ENCODE measurements at places on chromosomes 5 and 9. TPM values are rescaled to one million over a fixed set of nuclear protein-coding genes. Genes with fewer than 3 reads are reported as not detected.

DNA sequence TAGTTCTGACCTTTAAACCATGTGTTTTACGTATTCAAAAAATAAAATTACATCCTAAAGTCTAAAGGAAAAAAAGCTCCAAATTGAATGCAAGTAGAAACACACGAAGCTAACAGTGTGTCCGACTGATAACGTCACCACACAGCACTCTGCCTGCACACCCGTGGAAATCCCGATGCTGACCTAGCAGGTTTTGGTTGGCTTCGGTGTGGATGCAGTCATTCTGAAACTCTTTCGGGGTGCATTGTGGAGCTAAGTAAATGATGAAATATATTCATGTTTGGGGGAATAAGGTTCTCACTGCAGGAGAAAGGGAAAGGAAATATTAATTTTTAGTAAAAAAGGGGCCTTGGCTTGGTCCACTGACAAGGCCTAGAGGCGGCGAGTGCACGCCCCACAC lies 2.0 kb downstream of the RASGEF1C start:
- peaks cover 5% of the 10 kb centered on the region for H3K4me1 ChIP-seq
- H3K27me3 ChIP-seq = peaks cover 44% of the 10 kb centered on the region
- no peak overlapping the region for H3K4me3 ChIP-seq
- DNase-seq = no peak
- H3K27ac ChIP-seq = no peak overlapping the region

DNA sequence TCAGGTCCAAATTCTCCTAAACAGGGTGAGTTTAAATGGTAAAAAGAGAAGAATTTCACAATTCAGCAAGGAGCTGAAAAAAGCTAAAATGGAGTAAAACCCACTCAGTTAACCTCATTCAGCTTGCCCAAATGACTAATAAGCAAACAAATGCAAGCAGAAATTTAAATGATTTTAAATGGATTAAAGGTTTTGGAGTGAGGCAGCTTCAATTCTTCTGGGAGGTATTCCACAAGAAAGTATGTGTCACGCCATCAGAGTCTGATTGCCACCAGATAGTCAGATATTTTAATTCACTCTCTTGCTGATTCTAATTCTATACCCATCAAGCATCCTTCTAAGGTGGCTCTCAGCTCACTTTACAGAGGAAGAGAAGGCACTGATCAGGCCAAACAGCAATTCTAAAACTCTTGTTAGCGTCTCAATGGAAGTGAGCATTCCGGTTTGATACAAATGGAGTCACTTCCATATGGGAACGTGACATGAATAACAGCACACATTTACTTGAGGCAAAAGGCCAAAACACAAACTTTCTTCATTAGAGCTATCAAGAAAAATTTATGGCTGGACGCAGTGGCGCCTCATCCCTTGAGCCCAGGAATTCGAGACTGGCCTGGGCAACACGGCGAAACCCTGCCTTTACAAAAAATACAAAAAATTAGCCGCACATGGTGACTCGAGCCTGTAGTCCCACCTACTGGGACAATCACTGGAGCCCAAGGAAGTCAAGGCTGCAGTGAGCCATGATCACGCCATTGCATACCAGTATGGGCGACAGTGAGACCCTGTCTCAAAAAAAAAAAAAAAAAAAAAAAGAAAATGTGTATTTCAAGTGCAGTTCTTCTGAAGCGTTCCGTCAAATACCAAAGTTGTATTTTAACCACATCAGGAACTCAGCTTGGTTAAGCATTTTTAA lies 2.0 kb downstream of the CLK4 start:
- H3K27ac ChIP-seq = peak overlapping the region; percentile 99
- peaks cover 32% of the 10 kb centered on the region for H3K4me1 ChIP-seq
- DNase-seq = no peak
- H3K27me3 ChIP-seq = peaks cover 3% of the 10 kb centered on the region
- peak overlapping the region; percentile 87 for H3K4me3 ChIP-seq

GRCh38 chr9:131669269-131670157 lies 70.4 kb downstream of the RAPGEF1 start:
- H3K27ac ChIP-seq = peak overlapping the region; percentile 95
- H3K4me3 ChIP-seq = peak overlapping the region; percentile 38
- no peak for DNase-seq
- peaks cover 17% of the 10 kb centered on the region for H3K36me3 ChIP-seq
- peaks cover 73% of the 10 kb centered on the region for H3K4me1 ChIP-seq
- H3K27me3 ChIP-seq = no peaks in the 10 kb centered on the region

GRCh38 chr9:107710546-107710945 lies 221.0 kb upstream of the KLF4 start:
- no peak overlapping the region for H3K4me3 ChIP-seq
- no peak for DNase-seq
- no peak overlapping the region for H3K27ac ChIP-seq
- no peaks in the 10 kb centered on the region for H3K4me1 ChIP-seq
- H3K36me3 ChIP-seq = no peaks in the 10 kb centered on the region

DNA sequence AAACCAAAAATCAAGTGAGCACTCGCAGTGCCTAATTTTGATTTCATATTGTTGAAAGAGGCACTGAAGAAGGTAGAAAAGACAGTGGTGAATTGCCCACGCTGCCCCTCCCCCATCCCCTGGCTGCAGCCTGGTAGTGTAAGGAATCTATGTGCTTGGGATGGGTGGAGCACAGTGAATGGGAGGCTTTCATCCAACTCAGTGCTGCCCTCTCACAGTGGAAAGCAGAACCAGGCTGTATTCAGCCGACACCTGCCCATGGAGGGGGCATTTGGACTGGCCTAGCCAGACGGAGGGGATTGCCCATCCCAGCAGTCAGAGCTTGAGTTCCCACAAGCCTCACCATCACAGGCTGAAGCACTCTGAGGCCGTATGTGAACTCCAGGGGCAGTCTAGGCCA lies 800.4 kb upstream of the DMAC1 start:
- H3K4me3 ChIP-seq = no peak overlapping the region
- no peaks in the 10 kb centered on the region for H3K36me3 ChIP-seq
- no peak for DNase-seq
- H3K4me1 ChIP-seq = no peaks in the 10 kb centered on the region

- H3K27me3 ChIP-seq = peaks cover 10% of the 10 kb centered on the region
- H3K4me1 ChIP-seq = no peaks in the 10 kb centered on the region
- peaks cover 2% of the 10 kb centered on the region for H3K36me3 ChIP-seq
- H3K4me3 ChIP-seq = no peak overlapping the region
- no peak for DNase-seq
These were observed 8.3 kb upstream of the SPATA31C1 start for GRCh38 chr9:87909310-87910041.

DNA sequence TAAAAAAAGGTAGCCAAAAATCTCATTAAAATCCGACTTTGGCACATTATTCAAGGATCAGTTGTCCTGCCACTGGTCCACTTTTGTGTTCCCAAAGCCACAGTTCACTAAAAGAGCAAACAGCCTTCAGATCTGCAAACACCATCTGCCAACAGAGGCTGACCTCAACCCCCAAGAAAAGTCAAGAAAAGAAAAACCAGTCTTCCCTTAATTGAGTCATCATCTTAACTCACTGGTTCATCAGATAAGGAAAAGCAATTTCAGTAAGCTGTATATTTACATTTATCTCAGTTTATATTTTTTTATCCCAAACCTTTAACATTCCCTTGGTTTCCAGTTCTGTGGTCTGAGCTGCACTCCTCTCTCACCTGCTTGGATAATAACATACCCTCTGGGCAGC lies 21.2 kb downstream of the RASEF start:
- no peaks in the 10 kb centered on the region for H3K36me3 ChIP-seq
- H3K4me1 ChIP-seq = no peaks in the 10 kb centered on the region
- H3K4me3 ChIP-seq = no peak overlapping the region
- no peak for DNase-seq
- no peak overlapping the region for H3K27ac ChIP-seq

DNA sequence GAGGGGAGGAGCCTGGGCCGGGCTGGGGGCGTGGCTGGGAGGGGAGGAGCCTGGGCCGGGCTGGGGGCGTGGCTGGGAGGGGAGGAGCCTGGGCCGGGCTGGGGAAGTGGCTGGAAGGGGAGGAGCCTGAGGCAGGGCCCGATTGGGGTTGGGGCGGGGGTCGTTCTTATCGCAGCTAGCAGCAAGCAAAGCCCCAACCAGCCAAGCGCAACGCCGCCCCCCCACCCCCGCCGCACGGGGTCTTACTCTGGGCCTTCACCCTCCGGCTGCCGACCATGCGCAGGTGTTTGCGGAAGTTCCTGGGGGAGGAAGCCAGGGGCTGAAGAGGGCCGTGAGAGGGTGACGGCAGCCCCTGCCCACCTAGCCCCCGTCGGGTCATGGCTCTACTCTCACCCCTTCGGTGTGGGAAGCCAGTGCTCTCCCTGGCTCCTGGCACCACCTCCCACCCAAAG lies 5.0 kb downstream of the NSMF start:
- no peak overlapping the region for H3K4me3 ChIP-seq
- no peak for DNase-seq
- peak overlapping the region; percentile 12 for H3K27ac ChIP-seq
- no peaks in the 10 kb centered on the region for H3K27me3 ChIP-seq
- peaks cover 17% of the 10 kb centered on the region for H3K4me1 ChIP-seq
- peaks cover 50% of the 10 kb centered on the region for H3K36me3 ChIP-seq

DNA sequence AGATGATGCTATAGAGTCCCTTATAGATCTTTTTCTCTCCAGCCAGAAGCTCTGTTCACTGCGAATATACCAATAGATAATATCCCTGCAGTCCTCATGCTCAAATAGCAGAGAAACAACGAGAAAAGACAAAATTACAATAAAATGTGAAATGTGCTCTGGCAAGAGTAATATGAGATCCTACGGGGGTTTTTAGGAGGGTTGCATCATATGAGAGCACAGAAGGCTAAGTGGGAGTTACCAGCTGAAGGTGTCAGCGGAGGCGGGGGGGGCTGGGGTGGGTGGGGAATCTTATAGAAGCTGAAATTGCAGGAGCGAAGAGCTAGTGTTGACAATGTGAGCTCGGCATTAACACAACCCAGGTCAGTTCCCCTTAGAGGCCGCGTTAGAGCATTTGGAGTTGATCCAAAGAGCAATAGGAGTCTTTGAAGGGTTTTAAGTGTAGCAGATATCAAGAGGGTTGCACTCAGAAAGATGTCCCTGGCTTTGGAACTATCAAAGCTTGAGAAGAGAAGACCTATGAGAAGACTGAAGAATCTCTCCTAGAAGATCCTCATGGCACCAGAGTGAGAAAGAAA lies 109.7 kb downstream of the BASP1 start:
- H3K4me1 ChIP-seq = no peaks in the 10 kb centered on the region
- no peaks in the 10 kb centered on the region for H3K36me3 ChIP-seq
- no peak for DNase-seq
- no peak overlapping the region for H3K4me3 ChIP-seq
- no peak overlapping the region for H3K27ac ChIP-seq

DNA sequence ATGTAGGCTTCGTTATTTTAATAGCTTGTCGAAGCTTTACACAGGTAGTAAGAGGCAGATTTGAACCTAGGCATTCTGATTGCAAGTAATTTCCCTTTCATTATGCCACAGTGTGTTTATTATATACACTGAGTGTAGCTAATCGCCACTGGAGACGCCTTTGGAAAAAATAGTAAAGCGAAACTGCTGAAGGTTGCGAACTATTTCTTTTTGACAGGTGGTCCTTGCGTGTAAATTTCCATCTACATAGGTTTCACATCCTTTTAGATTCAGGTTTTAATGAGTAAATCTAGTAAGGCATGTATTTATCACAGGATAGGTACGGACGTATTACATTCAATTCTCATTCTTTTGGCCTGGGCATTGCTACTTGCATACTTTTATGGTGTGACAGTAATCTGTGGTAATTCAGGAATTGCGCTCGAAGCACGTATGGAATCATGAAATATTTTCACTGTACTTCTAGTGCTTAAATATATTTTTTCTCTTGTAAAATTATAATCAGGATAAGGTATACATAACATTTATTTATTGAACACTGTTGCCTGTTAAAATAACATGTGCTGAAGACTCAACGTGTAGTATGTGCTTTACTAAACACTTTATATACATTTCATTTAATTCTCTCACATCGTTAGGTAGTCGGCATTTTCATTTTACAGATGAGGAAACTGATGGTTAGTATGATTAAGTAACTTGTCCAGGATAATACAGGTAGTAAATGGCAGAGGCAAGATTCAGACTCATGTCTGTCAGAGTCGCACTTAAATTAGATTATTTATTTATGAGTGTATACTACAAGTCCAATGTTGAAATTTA lies 1.8 kb downstream of the MARCHF6 start:
- peak overlapping the region; percentile 99 for H3K27ac ChIP-seq
- peak overlapping the region; percentile 98 for H3K4me3 ChIP-seq
- peak; percentile 51 for DNase-seq
- H3K36me3 ChIP-seq = peaks cover 19% of the 10 kb centered on the region

- H3K4me3 ChIP-seq = peak within 1 kb of the TSS; percentile 73
- H3K4me1 ChIP-seq = peaks cover 12% of the 10 kb centered on the region
- peak; percentile 57 for DNase-seq
- H3K36me3 ChIP-seq = peaks cover 2% of the 10 kb centered on the region
- H3K27me3 ChIP-seq = peaks cover 62% of the 10 kb centered on the region
These were observed at the start of gene CHSY3 for GRCh38 chr5:129904102-129904666. CHSY3 (plus strand) TSS chr5:129904465.

KDM3B gene
- 38.0 TPM for total RNA-seq

NME5 gene
- total RNA-seq = not detected

ARL10 gene
- total RNA-seq = 8.0 TPM

ZSWIM6 gene
- total RNA-seq = 3.2 TPM

PCDHGB7 gene
- total RNA-seq = not detected

DNA sequence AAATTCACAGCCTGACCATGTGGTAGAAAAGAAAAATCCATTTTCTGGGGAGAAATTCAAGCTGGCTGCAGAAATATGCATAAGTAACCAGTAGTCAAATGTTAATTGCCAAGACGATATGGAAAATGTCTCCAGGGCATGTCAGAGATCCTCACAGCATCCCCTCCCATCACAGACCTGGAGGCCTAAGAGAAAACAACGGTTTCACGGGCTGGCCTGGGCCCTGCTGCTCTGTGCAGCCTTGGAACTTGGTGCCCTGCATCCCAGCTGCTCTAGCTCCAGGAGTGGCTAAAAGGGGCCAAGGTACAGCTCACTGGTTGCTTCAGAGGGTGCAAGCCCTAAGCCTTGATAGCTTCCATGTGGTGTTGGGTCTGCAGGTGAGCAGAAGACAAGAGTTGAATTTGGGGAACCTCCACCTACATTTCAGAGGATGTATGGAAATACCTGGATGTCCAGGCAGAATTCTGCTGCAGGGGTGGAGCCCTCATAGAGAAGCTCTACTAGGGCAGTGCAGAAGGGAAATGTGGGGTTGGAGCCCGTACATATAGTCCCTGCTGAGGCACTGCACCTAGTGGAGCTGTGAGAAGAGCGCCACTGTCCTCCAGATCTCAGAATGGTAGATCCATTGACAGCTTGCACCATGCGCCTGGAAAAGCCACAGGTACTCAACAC lies 49.7 kb downstream of the PTBP3 start:
- H3K4me1 ChIP-seq = peaks cover 19% of the 10 kb centered on the region
- H3K36me3 ChIP-seq = peaks cover 68% of the 10 kb centered on the region
- no peak overlapping the region for H3K27ac ChIP-seq
- H3K27me3 ChIP-seq = no peaks in the 10 kb centered on the region
- no peak for DNase-seq
- H3K4me3 ChIP-seq = no peak overlapping the region

ADAMTS6 gene
- total RNA-seq = 1.6 TPM

EQTN gene
- not detected for total RNA-seq

DNA sequence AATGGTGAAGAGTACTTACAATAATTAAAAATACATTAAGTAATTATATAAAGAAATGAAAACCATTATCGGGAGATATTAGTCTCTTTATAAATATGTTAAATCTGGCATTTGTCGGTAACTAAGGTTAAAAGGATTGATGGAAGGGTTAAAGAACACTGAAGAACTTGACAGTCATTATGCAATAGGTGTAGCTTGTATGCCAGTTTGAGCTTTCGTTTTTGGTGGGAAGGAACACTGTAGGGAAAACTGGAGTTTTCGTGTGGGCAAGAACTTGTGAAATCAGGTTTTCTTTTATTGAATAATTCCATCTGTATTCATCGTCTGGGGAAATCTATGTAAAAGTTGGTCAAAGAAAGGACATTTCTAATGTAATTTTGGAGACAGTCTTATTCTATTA lies 142.3 kb downstream of the DMRTA1 start:
- no peak for DNase-seq
- H3K27me3 ChIP-seq = no peaks in the 10 kb centered on the region
- H3K4me1 ChIP-seq = no peaks in the 10 kb centered on the region
- no peak overlapping the region for H3K27ac ChIP-seq
- no peak overlapping the region for H3K4me3 ChIP-seq

All from activated naive CD8-positive, alpha-beta T cell treated with anti-CD3 and anti-CD28 coated beads for 36 hours (primary cell).